A549 treated with GW870086 at 1 μM for 4 hours (cell line): ENCODE measurements at places on chromosomes 5 and 9. TPM values are rescaled to one million over a fixed set of nuclear protein-coding genes. Genes with fewer than 3 reads are reported as not detected.

SPATA31C1 gene
- not detected in 5 replicates for total RNA-seq

UAP1L1 gene
- 9.7 to 13.3 TPM (median 10.7 TPM) in 5 replicates for total RNA-seq

CTSV gene
- 11.9 to 13.8 TPM (median 13.4 TPM) in 5 replicates for total RNA-seq

TAF11L9 gene
- not detected in 5 replicates for total RNA-seq
